ENCODE measurements at places on chromosomes 5 and 9.
A peak's percentile ranks its signal among the peaks of the same experiment; 100 is the strongest.

DNA sequence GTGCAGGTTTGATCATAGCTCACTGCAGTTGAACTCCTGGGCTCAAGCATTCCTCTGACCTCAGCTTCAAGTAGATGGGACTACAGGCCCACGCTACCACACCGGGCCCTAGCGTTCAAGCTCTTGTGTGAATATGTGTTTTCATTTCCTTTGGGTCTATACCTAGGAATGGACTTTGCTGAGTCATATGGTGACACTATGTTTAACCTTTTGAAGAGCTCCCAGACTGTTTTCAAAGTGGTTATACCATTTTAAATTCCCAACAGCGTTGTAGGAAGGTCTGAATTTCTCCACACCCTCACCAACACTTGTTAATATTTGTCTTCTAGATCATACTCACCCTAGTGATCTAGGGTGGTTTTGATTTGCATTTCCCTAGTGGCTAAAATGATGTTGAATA is 33.5 kb downstream of the FAF2 start:
- DNase-seq: no peak

- DNase-seq: no peak
These were observed 506.5 kb downstream of the ISL1 start for GRCh38 chr5:51889703-51890102.

- peak; percentile 59 for DNase-seq
These were observed 14.3 kb upstream of the JADE2 start for GRCh38 chr5:134510970-134511795.

- no peak for DNase-seq
These were observed 5.6 kb downstream of the WNK2 start for GRCh38 chr9:93189369-93190132.

- DNase-seq: no peak
These were observed 17.9 kb downstream of the GALNT12 start for GRCh38 chr9:98825414-98825813.

DNA sequence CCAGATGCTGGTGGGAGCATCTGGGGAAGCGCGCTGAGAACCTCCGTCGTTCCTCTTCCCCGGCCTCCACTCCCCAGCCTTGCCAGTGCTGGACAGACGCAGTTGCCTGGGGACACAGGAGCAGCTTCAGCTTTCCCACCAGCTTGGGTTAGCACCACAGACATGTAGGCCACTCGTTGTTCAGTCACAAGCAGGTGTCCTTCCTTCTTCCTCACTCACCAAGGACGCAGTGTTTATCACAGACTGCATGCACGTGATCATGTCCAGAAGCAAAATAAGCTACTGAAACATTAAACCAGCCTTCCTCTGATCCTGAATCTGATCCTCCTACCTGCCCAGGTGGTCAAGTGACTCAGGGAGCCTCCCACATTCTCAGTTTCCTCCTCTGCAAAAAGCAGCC is 232.9 kb downstream of the SYK start:
- DNase-seq: no peak

GRCh38 chr5:93342563-93343061 is 238.4 kb downstream of the NR2F1-AS1 start:
- no peak for DNase-seq

GRCh38 chr5:148730270-148730669 is 75.9 kb upstream of the HTR4 start:
- no peak for DNase-seq

GRCh38 chr5:143569213-143569701 is 165.8 kb upstream of the NR3C1 start:
- DNase-seq: no peak

DNA sequence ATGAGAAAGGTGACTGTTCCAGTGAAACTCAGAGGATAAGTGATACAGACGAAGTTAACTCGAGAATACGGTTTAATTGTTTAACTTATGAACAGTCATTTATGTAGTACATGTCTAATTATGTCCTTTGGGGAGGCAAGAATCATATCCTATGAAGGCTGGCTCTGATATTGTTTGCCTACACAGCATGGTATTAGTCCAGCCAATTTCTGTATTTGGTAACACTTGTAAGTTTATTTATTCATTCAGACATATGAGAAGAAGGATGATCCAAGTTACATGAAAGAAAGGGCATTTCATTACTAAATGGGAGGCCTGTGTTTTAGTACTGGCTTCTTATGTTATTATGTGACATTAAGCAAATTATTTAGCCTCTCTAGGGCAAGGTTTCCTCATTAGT is 199.7 kb downstream of the NNT start:
- no peak for DNase-seq

DNA sequence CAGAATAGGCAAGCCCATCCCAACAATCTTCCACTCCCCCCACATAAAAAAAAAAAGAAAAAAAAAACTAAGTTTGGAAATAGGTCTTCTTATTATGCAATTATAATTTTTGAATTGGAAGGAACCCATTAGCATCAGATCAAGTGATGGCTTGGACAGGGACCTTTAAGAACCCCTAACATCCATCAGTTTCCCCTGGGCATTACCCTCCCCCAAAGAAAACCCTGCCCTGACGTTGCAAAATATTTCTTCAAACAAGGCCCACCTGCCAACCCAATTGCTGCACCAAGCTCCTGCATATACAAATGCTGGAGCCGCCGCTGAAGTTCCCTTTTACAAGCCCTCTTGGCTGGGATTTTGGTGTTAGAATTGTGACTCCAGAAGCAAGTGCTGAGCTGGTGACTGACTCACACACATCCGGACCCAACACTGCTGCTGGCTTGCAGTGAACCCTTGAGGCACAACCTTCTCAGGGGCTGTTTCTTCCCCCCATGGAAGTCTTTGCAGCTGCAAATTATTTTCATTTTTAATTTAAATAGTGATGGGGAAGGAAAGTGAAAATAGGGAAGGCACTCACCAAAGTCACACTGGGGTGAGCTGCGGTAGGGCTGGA is 56.1 kb upstream of the AFAP1L1 start:
- no peak for DNase-seq

GRCh38 chr5:38556088-38556598 is 303 bp downstream of the LIFR start:
- DNase-seq: peak; percentile 21

GRCh38 chr5:137372016-137372772 is 126.9 kb downstream of the SPOCK1 start:
- DNase-seq: no peak
